Activated T-cell treated with anti-CD3 and anti-CD28 coated beads for 24 hours (primary cell): ENCODE measurements at places on chromosomes 6 and 20.

GRCh38 chr6:75424618-75425548 lies 68.7 kb downstream of the FILIP1 start:
- DNase-seq = no peak

DNA sequence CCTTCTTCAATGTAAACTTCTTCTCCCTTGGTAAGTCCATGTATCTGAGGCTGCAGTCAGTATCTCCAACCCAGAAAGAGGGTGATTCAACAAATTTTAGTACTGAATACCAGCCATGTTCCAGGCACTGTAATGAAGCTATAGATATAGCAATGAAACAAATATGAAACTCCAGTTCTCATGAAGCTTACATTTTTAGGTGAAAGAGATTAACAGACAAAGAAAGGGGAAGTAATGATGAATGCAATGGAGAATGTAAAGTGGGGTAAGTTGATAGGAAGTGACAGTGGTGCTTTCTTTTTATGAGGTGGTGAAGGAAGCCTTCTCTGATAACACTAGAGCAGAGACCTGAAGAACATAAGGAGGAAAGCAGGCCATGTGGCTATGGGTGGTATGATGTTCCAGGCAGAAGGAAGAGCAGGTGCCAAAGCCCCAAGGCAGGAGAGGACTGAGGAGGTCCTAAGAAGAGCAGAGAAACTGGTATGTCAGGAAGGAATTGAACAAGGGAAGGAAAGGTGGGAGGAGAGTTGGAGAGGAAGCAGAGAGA lies 143.6 kb downstream of the TFAP2B start:
- DNase-seq = no peak

DNA sequence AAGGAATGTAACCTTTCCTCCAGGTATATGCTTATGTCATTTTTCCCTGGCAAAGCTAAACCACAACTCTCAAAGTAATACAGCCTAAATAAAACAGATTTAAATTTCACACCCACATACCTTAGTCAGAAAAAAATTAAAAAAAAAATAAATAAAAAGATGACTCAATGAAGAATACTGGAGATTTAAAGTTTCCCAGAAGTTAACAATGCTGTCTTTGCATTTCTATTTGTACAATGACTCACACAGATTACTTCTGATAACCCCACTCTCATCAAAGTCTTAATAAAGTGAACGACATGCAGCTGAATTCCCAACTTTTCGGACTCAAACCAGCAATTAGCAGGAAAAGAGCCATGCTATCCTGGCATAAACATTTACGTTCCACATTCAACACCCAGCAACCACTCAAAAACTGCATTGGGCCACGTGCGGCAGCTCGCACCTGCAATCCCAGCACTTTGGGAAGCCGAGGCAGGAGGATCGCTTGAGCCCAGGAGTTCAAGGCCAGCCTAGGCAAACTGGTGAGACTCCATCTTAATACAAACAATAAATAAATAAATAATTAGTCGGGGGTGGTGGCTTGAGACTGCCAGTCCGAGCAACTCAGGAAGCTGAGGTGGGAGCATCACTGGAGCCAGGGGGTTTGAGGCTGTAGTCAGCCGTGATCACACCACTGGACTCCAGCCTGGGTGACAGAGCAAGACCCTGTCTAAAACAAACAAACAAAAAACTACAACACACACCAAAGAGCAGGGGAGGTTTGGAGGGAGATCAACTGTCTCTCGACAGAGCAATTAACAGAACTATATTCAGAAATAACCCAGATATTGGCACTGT lies 130.5 kb downstream of the WDR27 start:
- DNase-seq = no peak

- no peak for DNase-seq
Observed at GRCh38 chr6:45450831-45451230, 73.1 kb upstream of the SUPT3H start.

DNA sequence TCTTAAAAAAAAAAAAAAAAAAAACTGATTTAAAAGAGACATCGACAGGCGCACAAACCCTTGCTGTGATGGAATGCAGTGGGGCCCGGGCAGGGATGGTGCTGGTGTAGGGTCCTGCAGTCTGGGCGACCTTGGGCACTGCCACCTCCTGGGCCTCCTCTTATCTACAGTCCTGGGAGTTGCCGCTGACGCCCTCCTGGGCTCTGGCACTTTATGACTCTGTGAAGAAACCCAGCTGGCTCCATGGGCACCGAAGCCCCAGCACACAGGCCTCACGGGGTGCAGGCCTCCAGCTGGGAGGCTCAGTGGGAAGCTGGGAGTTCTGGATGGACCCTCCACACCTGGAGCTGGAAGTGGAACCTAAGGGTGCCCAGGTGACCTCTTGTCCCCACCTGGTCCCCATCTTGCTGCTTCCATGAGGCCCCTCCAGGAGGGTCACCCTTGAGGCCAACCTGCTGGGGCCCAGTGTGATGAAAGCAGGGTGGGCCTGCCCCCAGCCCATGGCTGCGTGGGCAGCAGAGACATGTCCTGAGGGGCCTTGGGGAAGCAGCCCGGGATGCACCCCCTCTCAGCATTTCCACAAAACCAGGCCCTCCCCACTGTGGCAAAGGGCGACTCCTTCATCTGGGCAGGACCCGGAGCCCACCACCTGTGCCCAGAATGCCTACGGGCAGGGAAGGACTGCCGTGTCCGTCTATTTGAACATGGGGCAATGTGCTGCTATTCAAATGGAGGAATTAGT lies 104.9 kb downstream of the ASXL1 start:
- DNase-seq = no peak

DNA sequence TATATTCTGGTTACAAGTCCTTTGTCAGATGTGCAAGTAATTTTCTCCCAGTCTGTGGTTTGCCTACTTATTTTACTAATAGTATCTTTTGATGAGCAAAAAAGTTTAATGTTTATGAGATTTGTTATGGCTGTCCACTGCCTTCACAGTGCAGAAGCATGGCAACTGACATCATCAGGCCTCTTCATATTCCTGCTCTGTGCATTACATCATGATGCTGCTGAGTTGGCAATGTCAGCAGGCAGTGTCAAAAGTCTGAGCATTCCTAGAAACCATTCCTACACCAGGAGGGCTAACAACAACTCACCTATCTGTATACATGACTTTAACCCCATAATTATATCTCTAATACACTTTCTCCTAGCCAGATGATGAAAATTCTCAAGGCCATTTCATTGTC lies 10.8 kb upstream of the OR2B2 start:
- DNase-seq = no peak

DNA sequence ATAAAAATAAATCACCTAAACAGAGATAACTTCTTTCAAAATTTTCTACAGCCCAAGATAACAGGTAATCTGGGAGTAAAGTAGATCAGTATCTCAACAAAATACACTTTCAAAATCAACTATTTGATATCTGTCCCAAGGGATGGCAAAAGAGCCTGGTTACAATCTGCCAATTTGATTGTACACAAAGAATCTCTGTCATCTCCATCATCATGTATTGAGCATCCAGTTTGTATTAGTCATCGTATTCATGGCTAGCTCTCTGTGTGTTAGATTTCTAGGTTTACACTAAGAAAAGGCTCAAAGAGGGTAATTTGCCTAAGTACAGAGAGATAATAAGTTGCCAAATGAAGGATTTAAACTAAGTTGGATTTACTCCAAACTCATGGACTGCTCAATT lies 329.0 kb upstream of the NRSN1 start:
- DNase-seq = no peak

- DNase-seq = no peak
Observed at GRCh38 chr20:49268600-49269365, 9.1 kb downstream of the ZNFX1 start.

DNA sequence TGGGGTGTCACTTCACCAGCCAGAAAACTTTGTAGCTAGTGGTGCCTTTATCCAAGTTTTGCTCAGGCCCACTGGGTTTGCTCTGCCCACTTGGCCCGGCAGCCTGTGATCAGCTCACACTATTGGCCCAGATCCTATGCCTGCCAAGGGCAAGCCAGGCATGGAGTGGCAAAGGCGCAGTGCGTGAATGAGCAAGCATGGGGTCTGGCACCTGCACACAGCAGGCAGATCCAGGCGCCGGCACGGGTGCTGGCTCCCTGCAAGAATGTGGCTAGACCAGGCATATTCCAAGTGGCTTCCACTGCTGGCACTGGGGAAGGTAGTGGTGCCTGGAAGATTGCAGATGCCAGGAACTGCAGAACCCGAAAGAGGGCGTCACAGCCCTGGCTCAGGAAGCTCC lies 346.9 kb downstream of the LMBRD1 start:
- DNase-seq = no peak

DNA sequence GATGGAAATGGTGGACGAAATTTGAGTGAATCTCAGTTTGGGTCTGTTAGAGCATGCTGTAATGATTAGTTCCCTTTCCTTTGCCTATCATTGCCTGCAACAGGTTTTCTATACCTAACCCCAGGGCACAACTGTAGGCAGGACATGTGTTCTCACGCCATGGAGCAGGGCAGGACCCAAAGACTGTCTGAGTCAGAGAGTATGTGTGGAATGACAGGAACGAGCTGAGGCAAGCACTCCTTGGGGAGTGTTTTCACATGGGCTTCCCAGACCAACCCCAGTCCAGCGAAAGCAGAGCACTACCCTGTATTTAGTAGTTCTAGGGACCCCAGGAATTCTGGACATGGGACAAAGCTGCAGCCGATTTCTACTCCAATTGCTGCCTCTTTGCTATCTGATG lies 234.2 kb downstream of the HACE1 start:
- DNase-seq = no peak

DNA sequence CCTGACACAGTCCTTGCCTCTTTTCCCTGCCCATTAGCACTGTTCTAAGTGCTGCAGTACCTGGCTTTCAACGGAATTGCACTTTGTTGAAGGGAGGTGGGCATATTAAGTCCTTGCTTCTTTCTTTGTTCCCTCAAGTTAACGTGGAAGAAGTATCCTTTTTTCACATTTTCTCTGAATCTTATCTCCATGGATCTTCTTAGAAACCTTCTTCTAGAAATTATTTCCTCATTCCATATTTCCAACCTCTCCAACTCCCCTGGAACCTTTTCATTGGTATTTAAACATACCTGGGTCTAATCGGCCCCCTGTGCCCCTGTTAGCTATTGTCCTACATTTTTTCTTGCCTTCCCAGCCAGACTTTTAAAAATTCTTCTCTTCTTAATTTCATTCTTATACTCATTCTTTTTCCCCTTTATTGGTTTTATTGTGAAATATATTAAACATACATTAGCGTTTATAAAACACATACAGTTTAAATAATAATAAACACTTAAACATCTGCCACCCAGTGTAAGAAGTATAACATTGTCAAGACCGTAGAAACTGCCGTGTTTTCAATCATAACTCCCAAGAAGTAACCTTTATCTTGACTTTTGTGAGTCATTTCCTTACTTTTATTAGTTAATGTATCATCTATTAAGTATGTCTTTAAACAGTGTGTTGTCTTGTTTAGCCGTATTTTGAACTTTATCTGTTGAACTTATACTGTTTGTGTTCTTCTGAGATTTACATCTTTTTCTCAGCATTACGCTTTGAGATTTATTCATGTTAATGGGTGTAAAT lies 118.2 kb downstream of the CDKAL1 start:
- DNase-seq = no peak

- no peak for DNase-seq
Observed at GRCh38 chr20:53021934-53022333, 49.8 kb downstream of the TSHZ2 start.

GRCh38 chr6:53461696-53462095 lies 83.2 kb downstream of the GCLC start:
- no peak for DNase-seq

- no peak for DNase-seq
Observed at GRCh38 chr6:104519566-104519965, 340.2 kb downstream of the HACE1 start.

GRCh38 chr6:35071347-35071994 lies 69.7 kb downstream of the TCP11 start:
- DNase-seq = no peak

DNA sequence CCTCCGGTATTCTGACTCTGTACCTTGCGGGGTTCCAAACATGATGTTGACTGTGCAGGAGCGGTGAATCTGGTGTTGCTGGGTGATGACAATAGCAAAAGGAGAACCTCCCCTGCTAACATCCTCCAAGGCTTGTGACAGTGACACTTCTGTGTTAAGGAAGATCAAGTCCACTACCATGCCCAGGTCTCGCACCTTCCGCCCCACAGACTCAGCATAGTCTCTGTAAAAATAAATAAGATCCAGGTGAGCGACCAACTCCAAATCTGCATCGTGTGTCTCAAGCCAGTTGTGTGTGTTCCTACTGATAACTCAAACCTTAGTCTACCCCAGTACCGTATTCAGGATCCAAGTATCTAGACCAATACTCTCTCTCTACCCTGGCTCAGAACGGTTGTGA lies 24.8 kb downstream of the NCOA5 start:
- DNase-seq = no peak

DNA sequence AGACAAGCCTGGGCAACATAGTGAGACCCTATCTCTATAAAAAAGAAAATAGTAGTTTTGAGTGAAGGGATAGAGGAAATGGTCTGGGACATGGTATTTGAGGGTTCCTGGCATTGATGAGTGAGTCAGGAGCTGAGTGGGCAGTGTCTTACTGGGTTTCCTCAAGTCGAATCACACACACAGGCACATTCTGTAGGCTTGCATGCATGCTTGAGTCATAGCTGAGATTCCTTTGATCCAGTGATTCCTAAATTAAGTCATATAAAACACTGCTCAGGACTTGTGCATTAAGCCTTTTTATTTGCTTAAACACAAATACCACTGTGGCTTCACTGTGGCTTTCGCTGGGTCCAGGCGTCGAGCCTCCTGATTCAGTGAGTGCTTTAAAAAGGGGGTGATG lies 71.8 kb upstream of the TMEM181 start:
- no peak for DNase-seq
